ENCODE measurements at places on chromosomes 5 and 9.

DNA sequence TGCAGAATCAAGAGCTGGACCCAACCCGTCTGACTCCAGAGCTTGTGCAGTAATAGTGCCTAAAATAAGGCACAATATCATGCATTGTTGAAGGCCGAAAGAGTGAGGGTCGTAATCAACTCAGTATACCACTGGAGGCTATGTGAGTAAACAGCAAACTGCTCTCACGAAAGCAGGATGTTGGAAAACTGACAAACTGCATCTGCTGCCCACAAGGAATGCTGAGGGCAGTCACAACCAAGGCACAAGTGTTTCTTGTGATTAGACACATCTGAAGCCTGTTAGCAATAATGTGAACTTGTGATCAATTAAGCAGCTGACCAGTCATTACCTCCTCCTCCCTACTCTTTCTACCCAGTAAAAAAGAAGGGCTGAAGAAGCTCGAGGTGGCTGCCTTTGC is 48.8 kb downstream of the TRPM3 start:
- no peak for DNase-seq

DNA sequence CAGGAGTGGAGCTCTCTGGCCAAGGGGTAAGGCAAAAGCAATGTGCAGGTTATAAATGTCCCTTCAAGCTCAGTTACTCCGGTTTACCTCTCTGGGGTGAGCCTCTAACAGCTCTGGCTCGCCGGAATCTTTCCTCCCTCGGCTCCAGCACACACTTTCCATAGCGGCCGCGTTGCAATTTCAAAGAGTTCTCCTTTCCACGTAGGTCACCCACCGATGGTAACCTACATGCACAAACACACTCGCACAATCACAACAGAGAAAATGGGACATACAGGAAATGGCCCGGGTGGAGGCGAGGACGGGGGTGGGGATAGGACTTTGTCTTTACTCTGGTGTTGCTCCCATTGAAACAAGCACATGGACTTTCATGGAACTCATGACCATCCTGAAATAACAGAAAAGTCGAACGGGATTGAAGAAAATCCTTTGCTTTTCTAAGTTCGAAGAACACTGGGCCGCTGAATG is 1.2 kb downstream of the LHFPL2 start:
- no peak for DNase-seq

GRCh38 chr5:67366691-67367395 is 170.2 kb upstream of the CD180 start:
- no peak for DNase-seq

GRCh38 chr5:163424836-163425235 is 12.6 kb upstream of the CCNG1 start:
- no peak for DNase-seq

DNA sequence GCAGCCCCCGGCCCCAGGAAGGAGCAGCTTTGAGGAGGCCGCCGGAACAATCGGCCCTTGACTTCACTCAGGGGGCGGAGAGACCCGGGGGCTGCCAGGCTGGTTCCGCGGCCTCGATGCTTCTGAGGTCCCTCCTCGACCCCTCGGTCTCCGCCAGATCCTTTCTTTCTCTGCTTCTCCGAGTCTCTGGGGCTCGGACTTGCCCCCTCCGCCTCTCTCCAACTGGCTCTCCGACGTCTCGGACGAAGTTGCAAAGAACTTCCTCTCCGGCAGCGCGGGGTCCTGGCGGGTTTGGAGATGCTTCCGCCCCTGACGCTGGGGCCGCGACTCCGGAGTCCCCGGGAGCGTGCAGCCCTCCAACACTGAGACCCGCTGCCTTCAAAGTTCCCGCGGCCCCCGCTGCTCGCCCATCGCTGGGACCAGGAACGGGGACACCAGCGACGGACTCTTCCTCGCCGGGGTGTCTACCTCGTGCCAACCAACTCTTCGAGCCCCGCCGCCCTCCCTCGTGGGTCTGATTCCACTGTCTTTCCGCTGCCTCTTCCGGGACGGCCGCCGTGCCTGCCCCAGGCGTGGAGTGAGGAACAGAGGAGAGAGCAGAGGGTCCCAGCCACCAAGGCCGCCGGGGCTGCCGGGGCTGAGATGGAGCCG is 7.0 kb downstream of the PAX5 start:
- no peak for DNase-seq

GRCh38 chr5:170832241-170832640 is 29.6 kb upstream of the RANBP17 start:
- no peak for DNase-seq

GRCh38 chr9:32823101-32823500 is 39.8 kb downstream of the TMEM215 start:
- no peak for DNase-seq

GRCh38 chr9:88468226-88468625 is 66.8 kb upstream of the NXNL2 start:
- DNase-seq = no peak

DNA sequence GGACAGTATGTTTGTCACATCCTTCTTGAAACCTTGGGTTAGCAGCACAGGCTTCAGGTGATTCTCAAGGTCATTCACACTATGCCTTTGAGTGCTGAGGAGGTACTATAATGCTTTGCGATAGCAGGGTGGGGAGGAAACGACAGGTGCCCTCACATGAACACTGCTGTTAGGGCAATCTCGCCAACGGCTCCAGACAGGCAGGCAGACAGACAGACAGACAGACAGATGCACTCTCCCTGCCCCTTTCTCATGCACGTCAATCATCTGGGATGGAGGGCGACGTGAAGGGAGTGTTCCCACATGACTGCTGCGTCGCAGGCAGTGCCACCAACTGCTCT is 82.9 kb downstream of the RAPGEF1 start:
- no peak for DNase-seq

- DNase-seq = no peak
Observed at GRCh38 chr5:111685969-111686368, 71.0 kb downstream of the NREP start.

DNA sequence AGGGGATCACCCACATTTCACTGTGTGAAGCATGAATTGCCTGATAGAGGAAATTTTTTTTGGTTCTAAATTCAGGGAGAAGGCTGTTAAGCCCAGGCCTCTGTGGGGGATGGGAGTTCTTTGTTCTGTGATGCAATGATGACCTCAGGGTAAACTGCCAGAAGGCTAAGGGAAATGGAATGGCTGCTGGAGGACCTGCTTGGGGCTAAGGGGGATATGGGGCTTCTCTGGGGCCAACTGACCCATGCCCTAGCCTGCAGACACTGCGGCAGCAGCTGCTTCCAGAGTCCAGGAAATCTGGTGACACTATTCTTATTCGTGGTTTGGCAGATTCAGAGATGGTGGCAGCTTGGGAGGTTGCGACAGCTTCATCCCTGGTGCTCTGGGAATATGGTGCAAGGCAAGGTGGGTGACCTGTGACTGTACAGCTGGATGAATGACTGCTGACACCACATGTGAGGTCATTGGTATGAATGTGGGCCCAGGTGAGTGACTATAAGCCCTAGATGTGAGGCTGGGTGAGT is 30.3 kb downstream of the VCP start:
- DNase-seq = no peak

DNA sequence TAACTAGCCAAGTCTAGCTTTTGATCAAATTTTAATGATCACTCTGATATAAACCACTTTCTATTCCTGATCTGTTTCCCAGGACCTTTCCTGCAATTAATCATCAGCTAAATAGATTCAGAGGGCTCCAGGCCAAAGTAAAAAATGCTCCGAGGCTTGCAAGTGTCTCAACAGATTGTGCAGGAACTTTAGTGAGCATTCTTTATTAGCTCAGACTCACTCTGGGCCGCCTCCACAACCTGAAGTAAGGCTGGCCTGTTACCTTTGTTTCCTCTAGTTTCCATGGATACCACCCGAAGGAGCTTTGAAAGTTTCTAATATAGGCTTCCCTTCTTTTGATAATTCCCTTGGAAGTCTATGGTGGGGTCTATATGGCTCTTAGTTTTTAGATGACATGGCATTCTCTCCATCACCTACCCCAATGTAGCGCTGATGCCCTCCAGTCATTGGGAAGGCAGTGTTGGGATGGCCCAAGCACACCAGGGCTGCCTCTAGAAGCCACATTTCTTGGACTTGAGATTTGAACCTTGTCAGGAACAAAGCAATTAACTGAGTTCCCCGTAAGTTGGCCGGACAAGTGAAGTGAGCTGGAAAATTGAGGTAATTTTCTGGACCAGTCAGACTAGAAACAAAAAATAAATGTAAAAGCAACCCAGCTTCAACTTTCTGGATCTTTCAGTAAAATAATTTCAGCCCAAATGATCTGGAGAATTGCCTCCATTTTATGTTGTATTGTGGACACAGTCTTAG is 97.6 kb upstream of the LHFPL2 start:
- no peak for DNase-seq

GRCh38 chr5:170132269-170132975 is 26.7 kb downstream of the FOXI1 start:
- DNase-seq = no peak

DNA sequence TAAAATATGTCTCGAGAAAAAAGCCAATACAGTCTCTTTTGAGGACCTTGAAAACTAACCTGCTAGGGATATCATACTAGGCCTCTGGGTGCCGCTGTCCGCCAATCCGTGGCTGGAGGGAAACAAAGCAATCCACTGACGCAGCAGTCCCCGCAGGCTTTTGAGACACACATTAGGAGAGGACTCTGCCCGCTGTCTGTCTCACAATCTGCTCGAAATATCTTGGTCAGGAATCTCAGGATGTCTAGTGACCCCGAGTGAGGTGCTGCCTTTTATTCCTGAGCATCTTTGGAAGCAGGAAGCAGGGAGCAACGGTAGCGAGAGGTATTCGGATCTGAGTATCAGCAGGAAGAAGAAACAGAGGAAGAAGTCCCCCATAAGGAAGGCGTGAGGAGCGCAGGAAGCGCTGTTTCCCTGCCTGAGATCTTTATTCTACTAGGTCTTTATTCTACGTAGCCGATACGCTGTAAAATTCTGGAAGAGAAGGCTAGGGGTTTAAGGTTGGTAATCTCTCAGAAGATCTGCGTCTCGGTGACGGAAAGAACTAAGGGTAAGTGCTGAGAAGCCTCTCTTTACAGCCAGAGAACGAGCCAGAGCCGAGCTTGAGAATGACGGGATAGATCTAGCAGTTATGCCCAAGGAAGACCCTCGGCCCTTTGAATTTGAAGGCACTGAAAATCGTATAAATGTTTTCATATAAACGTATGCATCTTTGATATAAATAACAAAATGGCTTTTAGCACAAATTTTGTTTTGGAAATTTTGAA is 4.0 kb upstream of the PCDHGA1 start:
- DNase-seq = peak; percentile 67

- DNase-seq = no peak
Observed at GRCh38 chr9:4592295-4592694, 69.8 kb upstream of the PLPP6 start.

DNA sequence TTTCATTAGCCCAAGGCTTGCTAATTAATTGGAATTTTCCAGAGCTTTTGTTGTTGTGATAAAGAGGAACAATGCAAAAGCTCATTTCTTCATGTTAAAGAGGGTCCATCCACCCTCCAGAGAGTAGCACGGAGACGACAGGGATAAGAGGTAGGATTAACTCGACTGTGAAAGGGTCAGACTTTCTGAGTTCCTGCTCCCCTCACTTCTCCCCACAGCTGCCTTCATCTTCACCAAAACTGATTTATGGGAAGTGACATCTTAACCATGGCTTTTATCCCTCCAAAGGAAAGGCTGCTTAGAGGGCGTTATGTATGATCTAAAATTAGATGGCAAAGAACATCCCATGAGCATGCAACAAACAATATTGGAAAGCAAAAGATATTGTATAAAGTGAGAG is 135.5 kb downstream of the GLIS3 start:
- no peak for DNase-seq

DNA sequence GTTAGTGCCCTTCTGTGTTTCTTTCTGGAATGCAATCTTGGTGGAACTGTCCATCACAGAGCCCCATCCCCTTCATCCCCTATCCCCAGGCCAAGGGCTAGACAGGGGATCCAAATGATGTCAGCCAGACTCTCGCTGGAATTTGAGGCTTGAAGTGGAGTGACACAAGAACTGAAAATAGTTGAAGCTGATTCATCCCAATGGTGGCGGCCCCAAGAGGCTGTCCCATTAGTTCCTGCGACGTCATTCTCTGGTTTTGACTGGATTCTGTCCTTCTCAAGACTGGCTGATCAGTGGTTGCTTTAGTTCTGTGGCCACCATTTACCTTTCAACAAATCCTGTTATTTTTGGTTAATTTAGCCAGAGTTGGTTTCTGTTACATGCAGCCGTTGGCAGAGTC is 59.9 kb downstream of the SUB1 start:
- no peak for DNase-seq

GRCh38 chr9:108933231-108933717 is 650 bp downstream of the ELP1 start:
- no peak for DNase-seq

- DNase-seq = peak; percentile 62
Observed at GRCh38 chr9:133148199-133149129, 15.2 kb downstream of the GBGT1 start.

- no peak for DNase-seq
Observed at GRCh38 chr5:86175224-86175623, 442.5 kb upstream of the COX7C start.

GRCh38 chr5:65482736-65483545 is 1.2 kb upstream of the ADAMTS6 start:
- DNase-seq = no peak

- DNase-seq = no peak
Observed at GRCh38 chr5:144638787-144639186, 468.1 kb downstream of the KCTD16 start.

DNA sequence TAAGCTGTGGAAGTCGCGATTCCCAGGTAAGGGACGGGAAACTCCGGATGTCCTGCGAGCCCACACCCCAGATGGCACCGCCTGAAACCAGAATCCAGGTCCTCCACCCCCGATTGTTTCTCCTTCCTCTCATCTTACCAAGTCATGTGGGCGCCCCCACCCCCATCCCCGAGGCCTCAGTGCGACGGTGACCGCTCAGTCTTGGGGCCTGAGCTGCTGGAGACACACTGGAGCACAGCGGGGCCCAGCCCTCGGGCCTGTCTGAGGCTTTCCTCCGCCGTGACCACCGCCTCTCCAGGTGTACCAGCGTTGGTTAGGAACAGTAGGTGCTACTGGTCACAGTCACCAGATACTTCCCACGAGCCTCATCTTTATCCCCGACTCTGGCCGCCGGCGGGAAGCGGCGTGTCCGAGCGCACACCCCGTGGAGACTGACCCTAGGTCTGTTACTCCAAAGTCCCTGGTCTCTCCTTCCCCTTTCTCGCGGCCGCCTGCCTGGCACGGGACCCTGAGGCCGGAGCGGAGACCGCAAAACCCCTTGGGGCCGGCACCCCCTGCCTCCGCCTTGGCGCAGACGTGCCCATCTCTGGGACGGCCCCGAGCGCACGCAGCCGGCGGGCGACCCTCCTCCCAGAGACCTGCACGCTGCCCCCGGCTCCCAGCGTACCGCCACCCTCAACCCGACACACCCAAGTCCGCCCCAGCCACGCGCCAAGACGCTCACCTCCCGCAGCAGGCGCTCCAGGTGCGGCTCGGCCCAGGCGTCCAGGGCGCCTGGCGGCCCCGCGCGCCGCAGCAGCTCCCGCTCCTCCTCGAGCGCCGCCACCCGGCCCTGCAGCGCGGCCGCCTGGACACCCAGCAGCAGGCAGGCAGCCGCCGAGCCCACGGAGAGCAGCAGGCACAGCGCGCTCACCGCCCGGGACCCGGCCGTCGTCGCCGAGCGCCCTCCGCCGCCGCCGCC is 733 bp downstream of the COL23A1 start:
- no peak for DNase-seq
